ENCODE measurements at places on chromosomes 1 and 21. TPM values are rescaled to one million over a fixed set of nuclear protein-coding genes. Genes with fewer than 3 reads are reported as not detected.

- no peak overlapping the region for H3K4me3 ChIP-seq
- H3K27ac ChIP-seq = no peak overlapping the region
- H3K27me3 ChIP-seq = no peaks in the 10 kb centered on the region
- no peak for DNase-seq
Observed at GRCh38 chr1:45478121-45478814, 12.7 kb downstream of the TESK2 start.

The ABCG1 gene
- 10.3 TPM for total RNA-seq

GRCh38 chr1:153260585-153261280, 1.2 kb downstream of the LORICRIN start:
- DNase-seq = peak; percentile 64
- H3K27me3 ChIP-seq = peaks cover 66% of the 10 kb centered on the region
- H3K4me3 ChIP-seq = peak overlapping the region; percentile 51
- peak overlapping the region; percentile 64 for H3K27ac ChIP-seq
- peaks cover 18% of the 10 kb centered on the region for H3K4me1 ChIP-seq

The CCDC190 gene
- total RNA-seq = not detected

The PTPN7 gene
- total RNA-seq = 475 TPM

The HPDL gene
- total RNA-seq = 39.8 TPM

GRCh38 chr1:51897699-51898031, 19.1 kb upstream of the NRDC start:
- no peak overlapping the region for H3K4me3 ChIP-seq
- peaks cover 25% of the 10 kb centered on the region for H3K27me3 ChIP-seq
- peaks cover 2% of the 10 kb centered on the region for H3K4me1 ChIP-seq
- DNase-seq = no peak
- H3K27ac ChIP-seq = no peak overlapping the region

Measured in activated CD4-positive, alpha-beta T cell treated with anti-CD3 and anti-CD28 coated beads, Interleukin-2, amount 10 ng/mL, durations not matched to agents 24 days and 14 days (primary cell).